ENCODE measurements at places on chromosomes 2 and 18. TPM values are rescaled to one million over a fixed set of nuclear protein-coding genes. Genes with fewer than 3 reads are reported as not detected.

DNA sequence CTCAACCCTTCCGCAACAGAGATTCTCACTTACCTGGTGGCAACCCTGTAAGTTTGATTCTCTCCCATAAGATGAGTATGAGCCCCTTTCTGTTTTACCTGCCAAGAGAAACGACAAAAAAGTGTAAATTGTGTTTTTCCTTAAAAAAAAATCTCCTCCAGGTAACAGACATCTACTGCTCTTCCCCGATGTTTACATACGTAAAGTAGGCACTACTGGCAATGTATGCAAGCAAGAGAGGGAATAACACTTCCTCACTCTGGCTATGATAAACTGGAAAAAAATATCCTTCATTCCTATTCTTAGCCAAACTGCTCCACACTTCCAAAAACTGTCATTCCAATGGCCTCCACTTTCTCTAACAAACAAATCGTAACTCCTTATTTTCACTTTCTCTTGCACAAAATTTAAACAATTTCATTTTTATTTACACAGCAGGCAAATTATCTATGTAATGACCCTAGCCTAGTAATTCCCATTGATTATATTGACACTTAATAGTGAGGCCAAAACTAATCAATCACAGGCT is 184.5 kb downstream of the TCF4 start:
- H3K27ac ChIP-seq = peak overlapping the region; percentile 89
- H3K36me3 ChIP-seq = no peaks in the 10 kb centered on the region
- no peak for DNase-seq

Gene CCDC88A
- 74.6 TPM for total RNA-seq

Gene MARCO
- total RNA-seq = not detected

Gene SFTPB
- not detected for total RNA-seq

DNA sequence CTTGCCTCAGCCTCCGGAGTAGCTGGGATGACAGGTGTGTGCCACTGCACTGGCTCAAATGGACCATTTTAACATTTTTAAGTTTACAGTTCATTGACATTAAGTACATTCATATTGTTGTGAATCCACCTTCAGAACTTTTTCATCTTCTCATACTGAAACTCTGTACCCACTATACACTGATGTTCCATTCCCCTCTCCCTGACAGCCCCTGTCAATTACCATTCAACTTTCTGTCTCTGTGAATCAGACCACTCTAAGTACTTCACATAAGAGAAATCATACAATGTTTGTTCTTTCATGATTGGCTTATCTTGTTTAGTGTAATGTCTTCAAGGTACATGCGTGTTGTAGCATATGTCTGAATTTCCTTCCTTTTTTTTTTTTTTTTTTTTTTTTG is 1.9 kb upstream of the KIAA2012 start:
- DNase-seq = no peak
- H3K27me3 ChIP-seq = no peaks in the 10 kb centered on the region
- no peak overlapping the region for H3K27ac ChIP-seq

Measured in astrocyte (in vitro differentiated cells and primary cell).